ENCODE measurements at places on chromosomes 7 and 10.

DNA sequence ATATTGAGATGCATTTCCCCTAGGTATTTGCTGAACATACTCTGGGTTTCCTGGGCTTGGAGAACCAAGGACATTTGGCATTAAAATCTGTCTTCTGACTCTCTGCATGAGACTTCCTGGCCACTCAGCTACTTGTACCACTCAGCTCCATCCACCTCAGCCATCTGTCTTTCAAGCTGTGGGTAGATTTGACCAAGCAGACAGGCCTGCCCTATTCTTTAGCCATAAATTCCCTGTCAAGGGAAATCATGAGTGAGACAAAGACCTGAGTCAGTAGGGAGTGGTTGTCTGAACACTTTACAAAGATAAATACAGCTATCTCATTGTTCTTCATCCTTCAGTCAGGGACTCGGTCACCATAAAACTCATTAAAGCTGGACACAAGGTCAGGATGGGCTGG is 399.1 kb downstream of the GPAM start:
- DNase-seq = no peak

DNA sequence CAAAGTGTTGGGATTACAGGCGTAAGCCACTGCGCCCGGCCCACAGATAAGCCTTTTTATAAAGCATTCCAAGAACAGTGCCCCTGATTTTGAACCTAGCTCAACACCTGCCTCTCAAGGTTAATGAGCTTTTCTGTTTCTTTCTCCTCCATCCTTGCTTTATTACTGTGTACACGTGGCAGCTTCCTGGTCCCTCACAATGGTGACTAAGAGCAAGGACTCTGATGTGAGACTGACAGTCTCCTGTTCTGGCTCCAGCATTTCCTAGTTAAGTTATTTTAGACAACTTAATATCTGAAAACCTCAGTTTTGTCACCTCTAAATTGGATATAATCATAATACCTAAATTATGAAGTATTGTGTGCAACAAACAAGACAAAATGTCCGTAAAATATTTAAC is 9.9 kb downstream of the HABP2 start:
- DNase-seq = no peak

DNA sequence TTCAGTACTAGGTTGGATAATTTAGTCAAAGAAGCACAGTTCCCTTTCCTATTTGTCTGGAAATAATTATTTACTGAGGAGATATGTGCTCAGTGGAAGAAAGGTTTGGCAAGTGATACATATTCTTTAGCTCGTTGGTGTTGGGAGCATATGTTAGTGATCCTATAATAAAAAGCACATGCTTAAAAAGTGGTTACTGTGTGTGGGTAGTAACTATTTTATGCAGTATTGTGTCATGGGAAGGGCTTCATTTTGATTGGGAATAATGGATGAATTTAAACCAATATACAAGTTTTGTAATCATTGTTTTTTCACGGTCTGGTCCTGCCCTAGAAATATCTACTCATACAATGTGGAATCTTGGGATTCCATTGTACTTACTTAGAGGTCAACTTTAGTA is 188.7 kb upstream of the PPP1R3A start:
- DNase-seq = no peak

DNA sequence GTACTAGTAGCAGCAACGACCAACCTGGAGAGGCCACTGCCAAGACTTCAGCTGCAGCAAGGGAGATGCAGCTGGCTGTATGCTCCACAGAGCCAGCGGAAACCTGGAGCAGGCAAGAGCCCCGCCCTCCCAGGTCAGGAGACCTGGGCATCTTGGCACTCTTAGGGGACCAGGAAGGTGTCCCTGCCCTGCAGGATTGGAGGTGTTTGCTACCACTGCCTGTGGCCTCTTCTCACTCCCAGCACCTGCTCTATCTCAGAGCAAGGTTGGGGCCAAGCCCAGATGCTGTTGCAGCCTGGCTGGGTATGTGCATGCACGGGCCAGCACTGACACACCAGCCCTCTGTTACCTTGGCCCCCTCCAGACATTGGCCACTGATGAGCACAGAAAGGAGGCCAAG is 1512.8 kb downstream of the REEP3 start:
- DNase-seq = no peak

DNA sequence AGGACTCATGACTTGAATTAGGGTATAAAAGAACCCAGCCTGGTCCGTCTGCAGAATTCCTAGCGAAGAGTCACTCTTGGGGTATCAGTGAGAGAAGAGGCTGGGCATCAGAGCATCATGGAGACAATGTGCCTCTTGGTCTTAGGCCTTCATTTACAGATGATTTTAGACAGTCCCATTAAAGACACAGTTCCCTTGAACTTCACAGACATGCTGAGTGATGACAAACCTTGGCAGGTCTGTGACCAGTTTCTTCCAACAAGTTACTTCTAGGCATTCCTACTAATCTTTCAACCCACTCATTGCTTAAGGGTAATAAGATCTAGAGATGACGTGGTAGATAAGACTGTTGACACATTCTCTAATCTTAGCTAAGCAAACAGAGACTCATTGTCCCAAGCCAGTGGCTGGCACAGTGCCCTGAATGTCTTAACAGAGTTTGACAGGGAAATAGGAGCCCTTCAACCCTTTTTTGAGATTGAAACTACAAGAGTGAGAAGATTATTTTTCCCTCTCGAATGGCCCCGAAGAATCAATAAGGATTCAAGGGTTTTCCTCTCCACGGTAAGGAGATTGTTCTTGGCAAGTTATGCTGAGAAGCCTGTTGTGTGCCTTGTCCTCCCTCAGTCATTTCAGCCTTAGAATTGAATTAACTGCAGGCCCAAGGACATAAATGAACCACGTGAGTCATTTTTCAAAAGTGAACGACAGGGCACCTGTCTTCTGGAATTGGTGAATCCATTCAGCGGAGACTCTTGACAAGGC is 281.1 kb downstream of the CCDC3 start:
- peak; percentile 62 for DNase-seq

GRCh38 chr7:26293569-26294308 is 2.1 kb downstream of the SNX10 start:
- DNase-seq = no peak

DNA sequence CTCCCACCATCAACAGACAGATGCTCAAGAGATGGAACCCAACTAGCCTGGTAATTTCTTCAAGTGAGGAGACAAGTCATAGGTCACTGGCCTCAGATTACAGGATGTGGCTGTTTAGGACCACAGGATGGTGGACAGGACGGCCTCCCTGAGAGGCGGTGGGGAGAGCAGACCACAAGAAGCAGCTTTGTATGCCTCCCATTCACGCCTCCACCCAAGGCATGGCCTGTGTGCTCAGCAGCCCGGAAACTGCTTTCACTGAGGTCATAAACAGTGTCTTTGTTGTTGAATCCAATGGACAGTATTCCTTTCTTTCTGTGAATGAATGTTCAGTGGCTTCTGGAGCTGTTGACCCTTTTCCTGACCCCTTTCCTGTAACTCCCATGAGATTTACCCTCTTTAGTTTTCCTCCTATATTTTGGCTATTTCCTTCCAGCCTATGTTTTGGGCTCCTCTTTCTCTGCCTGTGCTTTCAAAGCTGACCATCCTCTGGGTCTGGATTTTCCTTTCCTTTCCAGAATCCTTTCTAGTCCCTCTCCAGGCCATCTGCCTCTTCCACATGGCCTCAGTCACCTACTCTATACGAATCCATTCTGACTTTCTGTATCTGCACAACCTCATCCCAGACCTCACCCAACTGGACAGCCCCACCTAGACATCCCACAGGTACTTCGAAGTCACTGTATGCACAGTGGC is 32.4 kb upstream of the INPP5F start:
- DNase-seq = no peak

DNA sequence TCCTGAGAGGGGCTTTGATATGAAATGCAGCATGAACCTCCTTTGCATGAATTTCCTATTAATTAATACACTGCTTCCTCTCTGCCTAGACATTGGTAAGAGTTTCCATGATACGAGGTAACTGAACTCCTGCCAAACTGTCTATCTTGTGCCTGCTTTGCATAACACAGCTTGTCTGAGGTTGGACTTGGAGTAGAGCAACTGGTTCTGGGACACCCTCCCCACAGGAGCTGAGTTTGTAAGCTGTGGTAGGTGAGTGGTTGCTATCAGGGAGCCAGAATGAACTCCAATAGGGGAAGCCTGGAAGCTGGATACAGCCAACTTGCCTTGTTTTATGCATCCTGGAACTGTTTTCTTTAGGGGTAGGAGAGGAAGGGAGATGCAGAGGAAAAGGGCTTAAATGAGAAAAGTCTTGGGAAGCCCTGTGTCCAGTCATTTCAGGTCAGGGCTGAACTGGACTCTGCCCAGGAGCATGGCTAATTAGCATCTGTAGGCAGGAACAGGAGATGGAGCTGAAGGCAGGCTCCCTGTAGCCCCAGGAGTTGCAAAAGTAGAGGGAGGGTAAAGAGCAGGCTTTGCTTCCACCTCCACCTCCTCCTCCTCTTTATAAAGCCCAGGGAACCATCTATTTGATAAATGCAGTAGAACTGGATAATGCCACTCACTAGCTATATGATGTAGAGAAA is 73.2 kb upstream of the GPR158 start:
- DNase-seq = no peak

- DNase-seq = no peak
These were observed 27.6 kb upstream of the PIK3AP1 start for GRCh38 chr10:96747734-96748550.

- DNase-seq = no peak
These were observed 9.1 kb downstream of the TMEM270 start for GRCh38 chr7:73870041-73870492.

DNA sequence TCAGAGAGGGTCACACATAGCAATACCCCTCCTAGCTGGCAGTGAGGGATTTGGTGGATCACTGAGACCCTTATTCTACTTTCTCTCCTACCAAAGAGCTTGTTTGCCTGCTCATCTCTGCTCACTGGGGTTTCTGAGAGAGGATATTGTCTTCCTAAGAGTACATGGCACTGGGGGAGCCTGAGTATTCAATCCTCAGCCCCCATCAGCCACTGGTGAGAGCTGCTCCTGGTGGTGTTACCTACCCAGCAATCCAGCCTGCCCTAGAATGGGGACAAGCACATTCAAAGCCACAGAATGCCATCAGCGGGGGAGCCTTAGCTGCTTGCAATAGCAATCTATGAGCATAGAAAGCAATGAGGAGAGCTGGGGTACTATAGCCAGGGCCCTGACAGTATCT is 281.1 kb downstream of the WDR11 start:
- no peak for DNase-seq

DNA sequence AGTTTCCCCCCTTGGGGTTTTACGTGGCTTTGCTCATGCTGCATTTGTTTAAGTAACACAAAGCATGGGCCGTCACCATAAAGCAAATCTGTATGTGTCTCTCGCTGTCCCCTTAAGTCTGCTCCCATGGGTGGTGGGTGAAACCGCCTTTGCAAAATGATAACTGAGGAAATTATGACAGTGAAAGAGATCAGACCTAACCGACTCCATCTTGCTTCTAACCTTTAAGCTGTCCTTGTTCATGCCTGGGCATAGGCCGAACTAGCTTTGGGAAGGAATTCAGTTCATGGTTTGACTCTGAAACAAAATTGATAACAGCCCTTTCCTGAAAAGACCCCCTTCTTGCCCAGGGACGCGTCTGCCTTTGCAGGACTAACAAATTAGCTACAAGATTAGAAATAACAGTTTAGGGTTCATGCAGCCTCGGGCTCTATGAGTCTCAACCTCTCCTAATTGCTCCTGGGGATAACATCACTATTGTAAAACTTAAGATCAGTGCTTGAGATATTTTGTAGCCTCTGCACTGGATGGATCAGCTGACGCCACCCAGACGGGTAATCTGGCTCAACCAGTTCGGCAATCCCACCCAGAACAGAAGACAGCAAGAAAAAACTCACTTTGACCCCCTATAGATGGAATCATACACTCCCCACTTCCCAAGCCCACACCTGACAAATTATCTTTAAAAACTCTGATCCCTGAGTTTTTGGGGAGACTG is 623.7 kb downstream of the TYW1 start:
- DNase-seq = no peak

DNA sequence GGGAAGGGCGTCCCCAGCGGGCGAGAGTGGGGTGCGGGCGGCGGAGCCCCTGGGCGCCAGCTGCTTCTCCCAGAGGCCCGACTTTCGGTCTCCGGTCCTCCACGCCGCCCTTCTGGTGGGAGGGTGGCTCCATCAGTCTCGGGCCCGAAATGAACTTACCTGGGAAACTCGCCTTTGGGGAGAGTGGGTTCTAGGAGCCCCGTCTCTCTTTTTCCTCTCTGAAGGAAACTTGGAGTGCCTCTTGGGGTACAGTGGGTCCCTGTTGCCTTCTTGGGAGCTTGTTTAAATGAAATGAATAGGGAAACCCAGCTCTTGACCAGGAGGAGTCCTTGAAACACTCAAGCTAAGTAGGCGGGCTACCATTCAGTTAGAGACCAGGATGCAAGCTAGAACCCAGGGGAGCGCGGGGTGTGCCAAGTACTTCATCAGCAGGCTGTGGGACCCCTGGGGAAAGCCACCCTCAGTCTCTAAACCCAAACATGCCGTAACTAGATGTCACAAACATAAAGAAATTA is 1.3 kb downstream of the SLC26A4 start:
- DNase-seq = no peak

All from renal pelvis (tissue), 12 donors.